ENCODE measurements at places on chromosomes 16 and 17. TPM values are rescaled to one million over a fixed set of nuclear protein-coding genes. Genes with fewer than 3 reads are reported as not detected.

The SLC5A2 gene
- total RNA-seq: 0.17 TPM

The IL21R gene
- total RNA-seq: 46.4 TPM

The OGFOD3 gene
- total RNA-seq: 24.5 TPM

The AGRP gene
- total RNA-seq: not detected

The PERCC1 gene
- total RNA-seq: 0.73 TPM

The STRADA gene
- total RNA-seq: 40.0 TPM

The PDILT gene
- total RNA-seq: not detected

The SLC38A8 gene
- not detected for total RNA-seq

The CPD gene
- total RNA-seq: 19.2 TPM

The G6PC1 gene
- total RNA-seq: not detected

The PRDM7 gene
- total RNA-seq: not detected

The CCL22 gene
- 2.7 TPM for total RNA-seq

The MT1G gene
- 3.2 TPM for total RNA-seq
